ENCODE measurements at places on chromosomes 1 and 21.

GRCh38 chr1:68704800-68705443 lies 208.0 kb upstream of the DEPDC1 start:
- DNase-seq = no peak

DNA sequence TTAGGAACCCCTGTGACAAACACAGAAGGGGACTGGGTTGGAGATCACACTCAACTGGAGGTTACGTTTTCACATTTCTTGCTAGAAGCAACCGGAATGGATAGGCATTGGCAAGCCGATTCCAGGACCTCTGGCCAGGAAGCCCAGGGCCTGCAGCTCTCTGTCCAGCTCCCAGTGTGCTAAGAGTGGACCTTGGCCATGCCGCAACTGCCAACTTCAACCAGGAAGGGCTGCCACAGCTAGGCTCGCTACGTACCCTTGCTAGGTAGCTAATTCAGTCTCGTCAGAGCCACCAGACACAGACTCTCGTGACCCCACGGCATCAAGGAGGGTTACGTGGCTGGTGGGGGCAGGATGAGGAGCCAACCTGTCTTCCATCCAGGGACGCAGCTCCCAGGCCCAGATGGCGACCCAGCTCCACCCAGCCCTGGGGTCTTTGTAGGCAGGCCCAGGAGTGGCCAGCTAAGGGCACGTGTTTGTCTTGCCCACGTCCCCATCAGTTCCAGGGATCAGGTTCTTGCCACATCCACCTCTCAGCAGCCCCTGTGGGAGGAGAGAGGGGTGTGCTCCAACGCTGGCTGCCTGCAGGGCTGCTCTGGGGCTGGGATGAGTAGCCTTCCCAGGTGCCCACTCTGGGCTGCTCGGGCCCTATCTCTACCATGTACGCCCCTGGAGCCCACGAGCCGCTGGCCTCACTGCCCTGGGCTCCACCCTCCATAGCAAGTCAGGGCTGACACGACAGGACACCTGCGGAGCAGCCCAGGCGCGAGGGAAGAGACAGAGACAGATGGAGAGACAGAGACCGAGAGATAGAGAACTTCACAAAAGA lies 39.2 kb downstream of the UBE2G2 start:
- DNase-seq = no peak

GRCh38 chr1:230728710-230729392 lies 14.9 kb upstream of the AGT start:
- no peak for DNase-seq

GRCh38 chr1:221241157-221241556 lies 361.9 kb downstream of the HLX start:
- DNase-seq = no peak

DNA sequence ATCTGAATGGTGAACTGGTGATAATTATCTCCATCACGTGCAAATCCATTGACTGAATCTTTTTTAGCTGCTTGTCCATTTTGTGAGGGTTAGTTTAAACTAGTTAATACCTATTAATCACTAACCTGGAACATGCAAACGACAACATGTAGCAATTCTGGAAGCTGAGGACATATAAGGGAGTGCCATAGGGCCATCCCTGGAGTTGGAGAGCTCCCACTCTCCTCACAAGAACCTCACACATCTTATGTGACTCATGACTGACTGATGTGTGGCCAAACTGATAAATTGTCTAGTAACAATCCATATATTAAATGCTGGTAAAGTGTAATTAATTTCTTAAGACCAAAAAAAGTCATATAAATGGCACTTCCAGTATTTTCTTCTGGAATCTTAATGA lies 62.9 kb upstream of the HOOK1 start:
- peak; percentile 61 for DNase-seq

DNA sequence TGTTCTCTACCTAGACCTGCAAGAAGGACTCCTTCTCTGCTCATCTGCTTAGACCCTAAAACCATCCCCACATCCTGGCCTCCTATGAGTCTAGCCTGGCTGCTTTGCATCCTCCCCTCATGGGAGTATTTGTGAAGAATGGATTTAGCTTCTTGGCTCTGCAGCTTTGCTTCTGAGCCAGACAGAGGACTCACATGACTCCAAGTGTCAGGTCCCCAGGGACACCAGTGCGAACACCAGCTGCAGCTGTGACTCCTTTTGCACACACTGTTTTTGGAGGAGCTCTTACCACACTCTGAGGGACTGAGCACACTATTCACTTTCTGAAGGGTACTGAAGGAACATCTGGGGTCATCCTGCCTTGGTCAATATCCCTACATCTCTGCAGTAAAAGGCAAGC lies 131.8 kb upstream of the SGIP1 start:
- DNase-seq = peak; percentile 47

- peak; percentile 37 for DNase-seq
Measured at GRCh38 chr1:150072959-150073358, 5.4 kb downstream of the VPS45 start.

GRCh38 chr1:12521096-12521495 lies 96.9 kb downstream of the DHRS3 start:
- DNase-seq = no peak

GRCh38 chr1:160549665-160550006 lies 26.6 kb upstream of the SLAMF6 start:
- no peak for DNase-seq

DNA sequence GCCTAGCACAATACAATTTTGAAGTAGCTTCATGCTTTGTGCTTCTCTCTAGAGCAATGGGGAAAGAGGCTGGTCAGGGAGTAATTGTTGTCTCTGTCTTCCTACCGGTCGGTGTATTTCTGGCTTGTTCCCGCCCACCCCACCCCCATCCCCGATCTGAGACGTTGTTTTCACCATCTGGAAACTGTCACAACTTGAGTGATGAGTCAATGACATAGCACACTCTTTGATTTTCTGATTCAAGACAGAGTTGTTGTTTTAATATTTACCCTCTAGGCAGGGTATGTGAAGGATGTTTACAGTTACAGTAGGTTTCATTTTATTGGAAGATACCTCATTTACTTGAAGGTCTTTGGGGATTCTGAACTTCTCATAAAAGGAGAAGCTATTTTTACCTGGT lies 7.0 kb downstream of the IL12RB2 start:
- no peak for DNase-seq

- no peak for DNase-seq
Measured at GRCh38 chr1:29743264-29743663, 506.9 kb downstream of the PTPRU start.

DNA sequence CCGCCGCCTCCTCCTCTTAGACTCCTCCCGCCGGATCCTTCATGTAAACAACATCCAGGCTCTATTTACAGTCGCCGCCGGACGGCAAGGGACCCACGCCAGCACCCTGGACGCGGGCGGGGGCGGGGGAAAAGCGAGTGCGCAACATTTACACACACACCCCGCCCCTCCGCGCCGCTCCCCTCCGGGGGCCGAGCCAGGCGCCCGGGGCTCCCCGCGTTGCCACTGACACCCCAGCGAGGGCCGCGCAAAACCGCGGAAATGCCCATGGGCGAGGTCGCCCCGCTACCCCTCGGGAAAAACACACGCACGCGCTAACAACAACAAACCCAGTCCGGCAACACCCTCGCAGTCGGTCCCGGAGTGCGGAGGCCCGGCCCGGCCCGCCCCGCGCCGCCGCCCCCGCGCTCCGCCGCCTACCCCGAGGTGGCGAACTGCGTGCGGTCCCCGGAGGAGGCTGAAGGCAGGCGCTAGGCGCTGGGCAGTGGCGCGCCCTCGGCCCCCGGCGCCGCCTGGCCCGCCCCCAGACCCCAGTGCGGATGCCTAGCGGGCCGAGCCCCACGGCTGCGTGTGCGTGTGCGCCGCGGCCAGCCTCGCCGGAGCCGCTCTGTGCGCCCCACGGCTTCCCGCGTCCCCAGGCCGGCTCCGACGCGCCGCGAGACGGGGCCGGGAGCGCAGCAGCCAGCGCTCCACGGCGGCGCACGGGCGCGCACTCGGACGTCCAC lies 81.1 kb upstream of the AK4 start:
- DNase-seq = peak; percentile 90

GRCh38 chr1:31529999-31530684 lies 46.2 kb upstream of the TINAGL1 start:
- DNase-seq = peak; percentile 6

DNA sequence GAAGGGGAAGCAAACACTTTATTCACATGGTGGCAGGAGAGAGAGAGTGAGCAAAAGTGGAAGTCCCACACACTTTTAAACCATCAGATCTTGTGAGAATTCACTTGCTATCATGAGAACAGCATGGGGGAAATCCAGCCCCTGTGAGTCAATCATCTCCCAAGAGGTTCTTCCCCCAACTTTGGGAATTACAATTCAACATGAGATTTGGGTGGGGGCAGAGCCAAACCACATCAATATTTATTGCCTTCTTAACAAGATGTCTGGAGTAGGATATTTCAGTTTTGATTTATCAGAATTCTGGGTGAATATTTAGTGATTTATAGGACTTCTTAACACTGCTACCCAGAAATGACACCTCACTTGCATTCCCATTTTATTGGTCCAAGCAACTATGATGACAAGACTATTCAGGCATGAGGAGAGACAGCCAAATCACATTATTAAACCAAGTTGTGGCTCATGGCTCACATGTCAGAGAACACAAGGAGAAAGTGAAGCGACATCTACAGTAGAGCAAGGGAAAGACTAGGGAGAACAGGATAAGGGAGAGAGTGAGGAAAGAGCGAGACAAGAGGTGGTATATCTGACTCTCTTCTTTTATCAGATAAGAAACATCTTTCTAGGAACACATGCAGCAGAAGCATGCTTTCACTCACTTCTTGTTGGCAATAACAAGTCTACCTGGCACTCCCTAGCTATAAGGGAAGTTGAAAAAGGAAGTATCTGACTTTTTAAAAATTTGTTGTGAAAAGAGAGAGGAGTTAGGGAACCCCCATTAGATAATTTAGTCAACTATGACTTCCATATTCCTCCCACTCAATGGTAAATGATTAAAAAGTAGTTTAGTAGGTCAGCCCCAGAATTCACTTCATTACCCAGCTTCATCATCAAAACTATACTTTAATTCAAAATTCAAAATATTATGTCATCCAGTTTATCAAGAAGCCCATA lies 36.6 kb upstream of the PTPRC start:
- DNase-seq = peak; percentile 55

DNA sequence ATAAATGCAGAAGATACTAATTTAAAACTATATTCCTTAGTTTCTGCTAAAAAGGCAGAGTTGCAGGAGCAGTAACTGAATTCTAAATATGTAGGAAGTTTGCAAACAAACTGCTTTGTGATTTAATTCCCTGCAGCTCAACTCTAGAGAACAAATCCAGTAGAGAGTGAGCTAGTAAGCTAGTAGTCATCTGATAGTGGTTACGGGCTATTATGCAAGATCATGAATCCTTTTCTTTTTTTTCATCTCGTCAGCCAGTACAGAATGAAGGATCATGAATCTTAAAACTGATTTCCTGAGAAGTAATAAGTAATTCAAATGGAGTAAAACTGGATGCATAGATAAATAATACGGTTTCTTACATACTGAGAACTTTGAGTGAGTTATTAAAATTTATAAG lies 3.3 kb downstream of the DPH5 start:
- DNase-seq = no peak

DNA sequence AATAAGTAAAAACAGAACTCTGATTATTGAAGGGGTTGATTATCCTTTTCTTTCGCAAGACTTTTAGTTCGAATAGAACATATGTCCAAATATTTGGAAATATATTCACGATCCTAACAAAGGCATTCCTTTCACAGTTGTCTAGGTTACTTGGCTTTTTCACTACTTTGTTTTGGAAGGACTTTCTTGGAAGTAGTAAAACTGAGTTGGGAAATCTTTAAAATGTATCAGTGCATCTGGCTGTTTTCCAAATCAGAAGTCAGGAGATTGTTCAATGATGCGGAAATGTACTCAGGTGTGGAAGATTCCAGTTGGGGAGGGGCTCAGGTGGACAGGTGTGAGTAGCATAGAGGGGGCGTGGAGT lies 67.1 kb downstream of the SH3BGR start:
- no peak for DNase-seq

DNA sequence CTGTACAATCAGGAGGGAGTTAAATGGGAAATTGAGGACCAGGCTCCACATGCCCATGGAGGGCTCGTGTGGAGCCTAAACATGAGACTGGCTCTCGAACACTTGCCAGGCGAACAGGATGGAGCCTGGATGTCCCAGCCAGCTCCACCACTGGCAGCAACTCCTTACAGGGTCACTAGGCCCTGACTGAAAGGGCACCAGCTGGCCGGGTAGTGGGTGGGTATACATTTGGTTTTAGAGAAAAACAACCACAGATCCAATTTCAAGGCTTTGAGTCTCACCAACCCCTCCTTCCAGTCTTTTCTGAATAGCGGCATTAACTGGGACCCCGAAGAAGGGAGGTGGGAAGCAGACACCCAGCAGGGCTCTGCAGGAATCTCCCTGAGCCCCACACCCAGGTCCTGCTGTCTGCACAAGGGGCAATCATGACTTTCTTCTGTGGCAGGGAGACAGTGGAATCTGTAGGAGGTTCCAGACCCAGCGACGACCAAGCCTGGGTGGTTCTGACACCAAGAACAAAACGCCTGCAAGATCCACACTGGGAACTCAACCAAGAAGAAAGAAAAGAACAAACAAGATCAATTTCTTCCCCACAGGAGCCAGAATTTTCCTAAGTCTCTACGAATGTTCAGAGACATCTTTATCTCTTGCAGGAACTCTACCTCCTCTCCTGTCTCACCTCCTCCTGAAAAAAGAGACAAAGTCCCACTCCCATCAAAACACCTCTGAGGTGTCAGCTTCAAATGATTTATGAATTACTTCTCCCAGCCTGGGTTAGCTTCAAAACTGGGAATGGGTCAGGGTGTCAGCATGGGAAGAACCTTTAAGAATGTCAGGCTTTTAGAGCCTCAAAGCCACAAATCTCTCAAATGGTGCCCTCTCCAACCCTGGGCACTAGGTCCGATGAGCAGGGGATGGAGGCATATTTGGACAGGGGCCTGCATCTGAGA lies 26.5 kb upstream of the SRP9 start:
- no peak for DNase-seq

GRCh38 chr1:213744780-213745179 lies 243.0 kb upstream of the PROX1 start:
- no peak for DNase-seq

GRCh38 chr1:176811511-176812288 lies 348.7 kb downstream of the PAPPA2 start:
- no peak for DNase-seq

GRCh38 chr1:24277420-24278169 lies 41.6 kb upstream of the GRHL3 start:
- DNase-seq = peak; percentile 14

DNA sequence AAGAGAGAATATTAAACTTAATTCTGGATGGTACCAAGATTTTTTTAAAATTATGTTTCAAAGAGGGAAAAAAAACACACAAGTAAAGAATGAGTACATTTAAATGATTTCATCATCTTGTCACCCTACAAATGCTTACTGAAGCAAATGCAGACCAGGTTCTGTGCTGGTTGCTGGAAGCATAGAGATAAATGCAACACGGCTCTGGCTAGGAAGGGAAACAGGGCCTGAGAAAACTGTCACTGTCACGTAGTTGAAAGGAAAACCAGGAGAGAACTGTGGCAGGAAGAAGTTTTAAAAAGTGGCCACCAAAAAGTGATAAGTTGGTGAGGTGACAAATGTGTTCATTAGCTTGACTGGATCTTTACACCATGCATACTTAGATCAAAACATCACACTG lies 336.9 kb upstream of the NFIA start:
- DNase-seq = no peak
